ENCODE measurements at places on chromosomes 13 and 19. TPM values are rescaled to one million over a fixed set of nuclear protein-coding genes. Genes with fewer than 3 reads are reported as not detected.

GRCh38 chr19:47027586-47028088 lies 8.0 kb downstream of the NPAS1 start:
- no peak for DNase-seq

DNA sequence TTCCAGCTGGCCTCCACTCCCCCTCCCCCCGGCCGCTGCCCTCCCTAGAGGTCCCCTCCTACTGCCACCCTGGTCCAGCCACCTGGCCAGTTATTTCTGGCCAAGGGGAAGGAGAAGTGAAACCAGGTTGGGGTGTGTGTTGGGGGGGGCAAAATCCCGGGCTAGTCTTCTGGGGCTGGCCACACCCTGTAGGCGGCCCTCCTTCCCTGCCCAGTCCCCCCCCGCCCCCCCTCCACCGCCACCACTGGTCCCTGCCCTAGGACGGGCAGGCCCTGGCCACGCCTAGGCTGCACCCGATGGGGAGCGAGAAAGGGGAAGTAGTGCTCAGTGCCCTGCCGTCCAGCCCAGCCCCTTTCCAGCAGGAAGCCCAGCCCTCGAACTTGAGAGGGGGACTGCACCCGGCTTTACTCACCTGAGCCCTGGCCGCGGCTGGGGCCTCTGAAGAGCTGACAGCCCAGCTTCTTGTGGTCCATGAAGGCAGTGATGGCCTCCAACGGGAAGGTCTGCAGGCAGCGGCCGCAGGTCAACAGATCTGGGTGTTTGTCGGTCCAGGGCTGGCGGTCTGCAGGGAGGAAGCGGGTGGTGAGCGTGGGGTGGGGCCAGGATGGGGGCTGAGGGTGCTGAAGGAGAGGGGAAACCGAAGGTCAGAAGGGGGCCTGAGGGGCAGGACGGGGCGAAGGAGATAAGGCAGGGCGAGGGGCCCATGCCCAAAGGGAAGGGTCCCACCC lies 813 bp downstream of the ZNF296 start:
- DNase-seq, result peak; percentile 57

DNA sequence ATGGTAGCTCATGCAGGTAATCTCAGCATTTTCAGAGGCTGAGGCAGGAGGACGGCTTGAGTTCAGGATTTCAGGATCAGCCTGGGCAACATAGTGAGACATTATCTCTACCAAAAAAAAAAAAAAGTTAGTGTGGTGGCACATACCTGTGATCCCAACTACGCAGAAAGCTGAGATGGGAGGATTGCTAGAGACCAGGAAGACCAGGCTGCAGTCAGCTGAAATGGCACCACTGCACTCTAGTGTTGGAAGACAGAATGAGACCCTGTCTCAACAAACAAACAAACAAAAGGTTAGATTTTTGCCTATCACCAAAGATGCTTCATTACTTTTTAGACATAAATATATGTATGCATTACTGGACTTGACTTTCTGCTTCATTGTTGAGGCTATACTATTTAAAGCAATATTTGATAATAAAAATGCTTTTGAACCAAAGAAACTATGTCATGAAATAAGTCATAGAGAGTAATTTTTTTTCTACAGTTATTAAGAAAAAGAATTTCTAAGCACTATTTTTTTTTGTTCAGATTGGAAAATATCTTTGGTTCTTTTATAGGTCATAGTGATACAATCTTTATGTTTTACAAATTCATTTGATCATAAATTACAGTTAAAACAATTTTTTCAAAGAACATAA lies 1180.1 kb upstream of the ATXN8OS start:
- no peak for DNase-seq

DNA sequence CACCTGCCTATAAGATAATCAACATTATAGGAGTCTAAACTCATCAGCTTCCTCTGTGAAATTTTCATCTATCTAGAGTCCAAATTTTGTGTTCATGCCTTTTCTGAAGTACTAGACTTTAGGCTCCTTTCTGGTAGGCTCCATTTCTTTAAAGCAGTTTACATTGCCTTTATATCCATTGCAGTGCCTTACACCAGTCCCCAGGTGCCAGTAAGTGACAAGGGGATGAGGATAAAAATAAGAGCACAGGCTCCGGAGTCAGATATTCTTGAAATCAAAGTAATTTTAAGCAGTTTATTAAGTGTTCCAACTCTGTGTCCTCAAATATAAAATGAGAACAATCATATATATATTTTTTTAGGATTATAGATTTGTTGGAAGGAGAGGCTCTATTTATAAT lies 10.6 kb upstream of the CYSLTR2 start:
- no peak for DNase-seq

GRCh38 chr13:100773923-100774663 lies 99.5 kb upstream of the TMTC4 start:
- no peak for DNase-seq

DNA sequence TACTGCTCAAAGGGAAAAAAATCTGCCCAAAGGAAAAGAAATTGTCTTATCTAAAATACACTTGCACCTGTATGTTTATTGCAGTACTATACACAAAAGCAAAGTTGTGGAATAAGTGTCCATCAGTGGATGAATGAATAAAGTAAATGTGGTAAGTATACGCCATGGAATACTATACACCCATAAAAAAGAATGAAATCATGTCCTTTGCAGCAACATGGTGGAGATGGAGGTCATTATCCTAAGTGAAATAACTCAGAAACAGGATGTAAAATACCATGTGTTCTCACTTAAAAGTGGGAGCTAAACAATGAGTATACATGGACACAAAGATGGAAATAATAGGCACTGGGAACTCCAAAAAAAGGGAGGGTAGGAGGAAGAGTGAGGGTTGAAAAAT lies 3.8 kb upstream of the MUC16 start:
- DNase-seq, result no peak

GRCh38 chr13:112703449-112704284 lies 13.8 kb downstream of the ATP11A start:
- DNase-seq, result no peak

Gene SNAPC2
- 19.1 TPM for total RNA-seq

Gene SLC25A41
- total RNA-seq, result 0.42 TPM

Gene PLIN4
- total RNA-seq, result not detected

Gene PRODH2
- total RNA-seq, result not detected

Gene TEX29
- 0.52 TPM for total RNA-seq

Gene LRRC25
- not detected for total RNA-seq

Gene PSPN
- total RNA-seq, result 2.4 TPM

Gene FGF14
- total RNA-seq, result not detected

All from activated CD4-positive, alpha-beta T cell treated with anti-CD3 and anti-CD28 coated beads, Interleukin-2, amount 10 ng/mL, durations not matched to agents 7 days and 5 days (primary cell).